ENCODE measurements at places on chromosomes 7 and 10.

GRCh38 chr7:151790830-151791620 is 85.9 kb downstream of the PRKAG2 start:
- DNase-seq, result no peak

GRCh38 chr10:78923647-78924318 is 145.0 kb upstream of the ZMIZ1 start:
- DNase-seq, result no peak

- no peak for DNase-seq
Observed at GRCh38 chr10:16545116-16545736, 23.5 kb upstream of the C1QL3 start.

GRCh38 chr7:102426268-102427018 is 6.9 kb upstream of the ORAI2 start:
- DNase-seq, result no peak

- DNase-seq, result no peak
Observed at GRCh38 chr7:30028749-30029635, 780 bp downstream of the PLEKHA8 start.

DNA sequence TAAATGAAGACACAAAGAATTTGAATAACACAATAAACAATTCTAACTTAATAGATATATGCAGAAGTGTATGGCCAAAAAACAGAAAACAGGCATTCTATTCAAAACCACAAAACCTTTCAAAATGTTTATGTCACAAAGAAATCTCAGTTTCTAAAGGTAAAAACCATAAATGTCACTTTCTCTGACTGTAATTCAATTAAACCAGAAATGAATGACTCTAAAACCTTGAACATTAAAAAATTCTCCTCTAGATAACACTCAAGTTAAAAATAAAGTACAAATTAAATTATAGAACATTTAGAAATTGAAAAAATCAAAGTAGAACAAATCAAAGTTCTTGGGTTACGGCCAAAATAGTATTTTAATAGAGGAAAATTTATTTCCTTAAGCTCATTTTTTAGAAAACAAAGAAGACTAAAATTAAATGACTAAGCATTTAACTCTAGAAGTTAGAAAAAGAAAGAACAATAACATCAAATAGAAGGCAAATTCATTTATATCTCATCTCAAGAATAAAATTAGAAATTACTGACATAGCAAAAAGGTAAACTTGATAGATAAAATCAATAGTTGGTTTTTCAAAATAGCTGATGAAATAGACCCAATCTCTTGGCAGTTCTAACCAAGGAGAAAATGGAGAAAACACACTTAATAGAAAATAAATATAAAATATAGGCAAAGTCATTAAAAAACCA is 198.8 kb downstream of the TEX36 start:
- DNase-seq, result no peak

DNA sequence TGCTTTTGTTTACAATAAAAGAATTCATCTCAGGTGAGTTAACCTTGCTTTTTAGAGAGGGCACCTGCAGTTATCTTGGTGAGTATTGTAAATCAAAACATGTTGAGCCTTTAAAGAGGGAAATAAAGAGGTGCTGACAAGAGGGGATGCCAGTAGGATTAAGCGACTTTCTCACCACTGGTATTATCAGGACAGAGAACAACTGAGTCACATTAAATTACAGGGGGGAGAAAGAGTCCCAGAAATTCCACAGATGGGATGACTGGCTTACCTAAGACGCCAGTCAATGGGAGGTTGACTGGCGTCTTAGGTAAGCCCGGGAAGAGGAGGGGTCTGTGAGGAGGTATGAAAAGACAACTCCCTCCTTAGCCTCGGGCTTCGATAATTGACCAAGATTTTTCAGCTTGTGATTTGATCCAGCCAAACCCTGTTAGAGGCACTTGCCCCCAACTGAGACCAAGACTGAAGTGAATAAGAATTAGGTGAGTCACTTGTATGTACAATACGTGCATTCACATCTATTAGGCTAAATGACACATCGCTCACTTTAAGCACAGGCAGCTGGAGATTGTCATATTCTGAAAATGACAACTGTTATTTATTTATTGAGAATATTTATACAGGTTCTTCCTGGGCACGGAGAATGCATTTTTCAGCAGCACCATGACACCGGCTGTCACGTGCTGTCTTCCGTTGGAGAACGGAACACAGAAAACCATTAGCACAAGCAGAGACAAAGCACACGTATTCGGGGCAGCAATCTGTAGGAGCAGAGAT is 117.6 kb downstream of the SEM1 start:
- no peak for DNase-seq

DNA sequence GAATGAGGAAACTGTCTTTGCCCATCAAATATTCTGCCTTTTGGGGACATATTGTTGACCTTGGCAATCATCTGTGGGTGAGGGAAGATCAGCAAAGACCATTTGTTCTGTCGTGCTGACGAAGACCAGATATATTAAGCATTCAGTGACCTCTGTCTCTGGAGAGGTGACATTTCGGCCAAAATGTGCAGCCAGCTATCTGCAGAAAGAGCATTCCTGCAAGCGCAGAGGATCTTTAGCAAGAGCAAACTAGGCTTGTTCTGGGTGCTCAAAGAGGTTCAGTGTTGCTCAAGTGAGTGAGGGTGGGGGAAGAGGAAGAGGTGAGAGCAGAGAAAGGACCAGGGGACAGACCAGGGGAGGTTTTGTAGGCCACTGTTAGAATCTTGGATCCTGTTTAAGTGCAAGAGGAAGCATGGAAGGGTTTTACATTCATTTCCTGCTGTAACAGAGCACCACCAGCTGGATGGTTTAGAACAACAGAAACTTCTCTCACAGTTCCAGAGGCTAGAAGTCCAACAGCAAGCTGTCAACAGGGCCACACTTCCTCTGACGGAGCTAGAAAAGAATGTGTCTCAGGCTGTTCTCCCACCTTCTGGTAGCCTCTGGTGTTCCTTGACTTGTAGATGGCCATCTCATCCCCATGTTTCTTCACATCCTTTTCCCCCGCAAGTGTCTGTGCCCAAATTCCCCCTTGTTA is 11.2 kb downstream of the C10orf120 start:
- no peak for DNase-seq

Measured in esophagus squamous epithelium (tissue), 5 donors.